ENCODE measurements at places on chromosomes 6 and 20.

DNA sequence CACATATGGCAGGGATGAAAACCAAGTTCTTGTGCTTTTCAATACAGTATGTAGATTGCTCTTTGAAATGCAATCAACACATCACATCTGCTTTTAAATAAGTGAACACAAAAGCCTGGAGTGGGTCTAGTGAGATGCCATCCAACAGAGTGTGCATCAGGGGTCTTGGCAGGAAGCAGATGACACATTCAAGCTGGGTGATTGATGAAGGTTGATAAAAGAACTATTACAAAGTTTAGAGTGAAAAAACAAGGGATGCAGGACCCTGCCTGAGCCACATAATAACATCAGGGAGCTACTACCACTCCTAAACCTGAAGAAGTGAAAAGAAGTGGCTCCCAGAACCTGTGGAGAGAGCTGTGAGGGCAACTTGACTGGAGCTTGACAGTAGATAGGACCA is 16.6 kb upstream of the PLCB1 start:
- DNase-seq: no peak

GRCh38 chr6:105326833-105327770 is 75.8 kb downstream of the PREP start:
- DNase-seq: peak; percentile 29

DNA sequence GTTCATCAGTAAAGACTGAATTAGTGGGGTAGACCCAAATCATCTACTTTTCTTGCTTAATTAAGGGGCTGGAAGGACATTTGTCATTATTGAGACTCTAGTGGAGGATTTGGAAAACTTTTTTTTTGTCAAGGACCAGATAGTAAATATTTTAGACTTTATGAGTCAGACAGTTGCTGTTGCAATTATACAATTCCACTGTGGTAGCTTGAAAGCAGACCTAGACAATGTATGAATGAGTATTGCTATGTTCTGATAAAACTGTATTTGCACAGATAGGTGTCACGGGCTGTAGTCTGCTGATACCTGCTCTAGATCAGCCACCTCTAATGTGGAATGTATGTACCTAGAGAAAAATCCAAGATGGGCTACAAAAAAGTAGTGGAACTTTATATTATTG is 175.0 kb downstream of the CARMIL1 start:
- no peak for DNase-seq

DNA sequence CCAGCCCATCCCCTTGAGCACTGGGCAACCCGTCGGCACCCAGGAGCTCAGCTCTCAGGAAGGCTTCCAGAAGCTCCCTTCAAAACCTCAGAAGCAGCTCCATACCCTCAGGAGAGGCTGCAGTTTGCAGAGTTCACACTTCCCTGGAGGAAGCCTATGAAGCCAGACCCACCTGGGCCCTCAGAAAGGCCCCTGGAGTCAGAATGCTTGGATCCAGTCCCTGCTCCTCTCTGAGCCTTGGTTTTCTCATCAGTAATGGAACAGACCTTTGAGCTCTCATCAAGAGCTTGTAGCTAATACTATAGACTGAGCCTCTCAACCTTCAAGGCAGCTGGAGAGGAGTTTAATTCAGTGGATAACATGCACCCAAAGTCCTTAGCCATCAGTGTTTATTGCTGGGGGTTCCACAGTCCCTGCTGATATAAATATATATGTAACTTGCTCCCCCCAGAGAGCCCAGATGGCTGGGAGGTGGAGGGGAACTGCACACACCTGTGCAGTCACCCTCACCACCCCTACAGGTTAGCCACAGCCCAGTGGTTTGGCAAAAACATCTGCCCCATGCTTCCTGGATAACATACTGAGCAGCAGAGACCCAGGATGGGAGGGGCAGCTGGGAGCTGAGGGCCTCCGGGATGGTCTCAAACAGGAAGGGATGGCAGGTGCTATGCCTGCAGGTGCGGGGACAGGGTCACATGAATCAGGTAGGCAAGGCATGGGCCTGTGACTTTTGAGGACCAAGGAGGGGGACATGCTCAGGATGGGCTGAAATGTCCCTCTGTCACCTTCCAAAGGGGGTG is 120.1 kb downstream of the SNX5 start:
- no peak for DNase-seq

- peak; percentile 11 for DNase-seq
These were observed 16.4 kb downstream of the NFATC2 start for GRCh38 chr20:51526106-51526470.

DNA sequence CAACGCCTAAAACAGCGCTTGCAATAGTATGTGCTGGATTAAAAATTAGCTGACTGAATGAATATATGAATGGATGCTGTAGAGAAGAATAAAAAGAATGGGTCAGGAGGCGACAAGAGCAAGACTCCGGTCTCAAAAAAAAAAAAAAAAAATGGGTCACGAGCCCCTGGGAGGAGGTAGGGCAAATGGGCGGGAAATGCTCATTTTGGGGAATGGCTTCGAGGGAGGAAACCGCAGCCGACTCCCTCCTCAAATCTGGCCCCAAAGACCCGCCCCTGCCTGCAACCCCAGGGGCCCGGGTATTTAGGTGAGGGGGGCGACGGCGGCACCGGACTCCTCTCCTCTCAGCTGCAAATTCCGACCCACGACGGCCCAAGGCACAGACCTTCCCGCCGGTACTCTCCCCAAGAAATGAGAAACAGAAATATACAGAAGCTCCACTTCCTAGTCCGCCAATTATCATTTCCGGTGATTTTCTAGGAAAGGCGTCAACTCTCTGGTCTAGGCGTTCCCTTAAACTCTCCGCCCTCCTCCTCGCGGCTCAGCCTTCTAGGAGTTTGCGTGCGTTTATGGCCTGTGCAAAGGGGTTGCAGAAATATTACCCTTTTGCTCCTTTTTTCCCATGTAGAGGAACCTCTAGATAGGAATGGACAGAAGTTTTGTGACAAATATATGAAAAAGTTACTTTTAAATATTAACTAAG is at the start of gene ZNF311:
Gene ZNF311, minus strand, starts transcription at position 133 of the 703 bp plus-strand sequence. CDS start 1,361 bp downstream, outside the sequence.
- no peak for DNase-seq

GRCh38 chr6:136408204-136408603 is 118.6 kb upstream of the BCLAF1 start:
- DNase-seq: no peak

GRCh38 chr6:91852252-91852651 is 1265.4 kb upstream of the MAP3K7 start:
- no peak for DNase-seq

- DNase-seq: no peak
These were observed 51.9 kb downstream of the TRMT11 start for GRCh38 chr6:126038234-126038633.
